ENCODE measurements at places on chromosomes 1 and 21.

DNA sequence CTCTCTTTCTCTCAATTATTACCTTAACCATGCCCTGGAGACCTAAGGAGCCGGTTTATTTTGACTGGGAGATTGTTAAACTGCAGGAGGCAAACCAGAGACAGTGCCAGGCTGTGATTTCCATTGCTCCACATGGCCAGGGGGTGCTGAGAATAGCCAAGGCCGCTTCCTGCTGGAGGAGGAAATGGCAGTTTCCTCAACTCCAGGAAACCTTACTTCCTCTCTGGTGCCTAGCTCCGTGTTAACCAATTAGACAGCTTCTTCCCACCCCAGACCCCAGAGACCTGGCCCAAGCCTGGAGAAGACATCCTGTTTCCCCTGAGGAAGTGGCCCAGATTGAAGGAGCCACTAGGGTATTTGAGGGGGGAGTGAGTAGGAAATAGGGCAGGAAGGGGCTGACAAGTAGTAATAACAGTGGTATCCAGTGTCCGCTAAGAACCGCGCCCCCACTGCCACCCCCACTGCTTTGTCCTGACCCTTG lies 161.2 kb downstream of the PLPP3 start:
- DNase-seq: no peak

- no peak for DNase-seq
Measured at GRCh38 chr1:60874718-60875117, 207.6 kb upstream of the NFIA start.

GRCh38 chr21:41367945-41368734 lies 6.3 kb downstream of the MX2 start:
- DNase-seq: no peak

DNA sequence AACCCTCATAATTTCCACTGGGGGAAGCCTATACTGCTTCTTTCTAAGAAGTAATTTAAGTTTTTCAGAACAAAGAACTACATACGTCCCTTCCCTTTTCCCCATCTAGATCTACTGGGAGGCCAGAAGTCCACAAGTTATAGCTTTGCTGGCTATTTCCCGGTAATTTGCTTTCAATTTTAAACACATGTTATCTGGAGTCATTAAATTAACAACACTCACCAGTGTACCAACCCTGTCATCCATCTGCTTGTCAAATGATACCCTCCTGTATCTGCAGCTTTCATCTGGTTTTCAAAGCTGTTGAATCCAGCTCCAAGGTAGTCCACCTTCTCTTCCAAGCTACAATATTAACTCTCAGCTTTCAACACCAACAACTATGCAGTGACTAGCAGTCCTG lies 466.7 kb upstream of the PKN2 start:
- DNase-seq: no peak

GRCh38 chr1:201080135-201080534 lies 32.1 kb downstream of the CACNA1S start:
- no peak for DNase-seq

DNA sequence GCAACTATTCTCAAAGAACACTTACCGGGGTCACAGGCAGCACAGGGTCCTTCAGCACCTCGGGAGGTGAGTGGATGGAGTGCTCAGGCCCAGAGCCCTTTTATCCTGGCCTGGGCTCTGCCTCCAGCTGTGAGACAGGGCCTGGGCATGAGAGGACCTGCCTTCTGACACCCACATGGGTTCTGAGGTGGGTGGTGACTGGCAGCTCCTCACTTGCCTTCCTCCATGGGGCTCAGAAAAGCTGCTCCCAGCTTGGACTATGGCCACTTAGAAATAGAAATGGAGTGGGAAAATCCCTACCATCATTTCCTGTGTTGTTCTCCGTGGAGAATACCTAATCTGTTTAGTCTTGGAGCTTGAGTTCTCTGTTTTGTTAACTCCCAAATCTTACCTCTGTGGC lies at the start of gene LCE1C:
TSS of gene LCE1C (minus strand) at position 76 of the 400 bp plus-strand sequence. CDS start 1,173 bp downstream, outside the sequence.
- no peak for DNase-seq

DNA sequence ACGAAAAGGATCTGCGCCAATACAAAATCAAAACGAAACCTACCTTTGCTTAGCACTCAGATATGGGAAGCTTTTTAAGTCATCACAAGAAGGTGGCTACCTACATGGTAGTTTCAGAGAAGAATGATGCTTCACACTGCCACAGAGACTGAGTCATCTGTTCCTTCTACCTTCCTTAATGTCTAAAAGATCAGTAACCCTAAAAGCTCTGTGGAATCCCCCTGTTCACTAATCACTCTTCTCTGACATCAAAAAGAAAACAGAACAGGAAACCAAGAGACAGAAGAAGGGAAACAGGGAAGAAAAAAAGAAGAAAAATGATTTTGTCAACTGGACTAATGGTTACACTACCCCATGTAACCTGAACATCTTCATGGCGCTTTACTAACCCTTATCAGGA lies 177.2 kb downstream of the SMYD3 start:
- DNase-seq: peak; percentile 90
